ENCODE measurements at places on chromosomes 11 and 22.

DNA sequence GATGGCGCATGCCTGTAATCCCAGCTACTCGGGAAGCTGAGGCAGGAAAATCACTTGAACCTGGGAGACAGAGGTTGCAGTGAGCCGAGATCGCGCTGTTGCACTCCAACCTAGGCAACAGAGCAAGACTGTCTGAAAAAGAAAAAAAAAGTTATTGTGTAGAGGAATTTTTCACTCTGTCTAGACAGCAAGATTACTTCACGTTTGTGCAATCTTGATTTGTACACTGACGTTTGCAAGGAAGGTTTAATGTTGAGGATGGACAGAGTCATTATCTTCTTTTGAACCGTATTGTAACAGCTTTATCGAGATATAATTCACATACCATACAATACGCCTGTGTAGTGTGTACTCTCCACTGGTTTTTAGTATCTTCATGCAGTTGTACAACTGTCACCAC, 3.7 kb downstream of the CTTN start:
- no peak for DNase-seq

GRCh38 chr22:36180038-36180880, 19.7 kb upstream of the APOL3 start:
- peak; percentile 42 for DNase-seq

DNA sequence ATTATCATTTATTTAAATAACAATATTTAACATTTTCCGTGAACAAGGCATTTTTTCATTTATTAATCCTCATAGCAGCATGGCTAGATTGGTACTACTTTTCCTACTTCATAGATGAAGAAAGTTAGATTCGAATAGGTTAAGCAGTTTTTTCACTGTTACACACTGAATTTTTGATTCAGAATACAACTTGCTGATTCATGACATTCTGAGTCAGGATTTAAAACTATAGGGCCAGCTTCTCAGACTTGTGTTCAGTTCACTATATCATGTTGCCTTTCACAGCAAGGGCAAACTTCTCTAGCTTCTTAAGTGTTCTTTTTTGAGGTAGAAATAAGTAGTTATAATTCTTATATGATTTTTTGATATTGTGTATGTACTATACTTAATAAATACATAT, 31.5 kb downstream of the CYP2R1 start:
- DNase-seq, result no peak

- no peak for DNase-seq
These were observed 22.1 kb downstream of the SRPRA start for GRCh38 chr11:126246636-126247035.

DNA sequence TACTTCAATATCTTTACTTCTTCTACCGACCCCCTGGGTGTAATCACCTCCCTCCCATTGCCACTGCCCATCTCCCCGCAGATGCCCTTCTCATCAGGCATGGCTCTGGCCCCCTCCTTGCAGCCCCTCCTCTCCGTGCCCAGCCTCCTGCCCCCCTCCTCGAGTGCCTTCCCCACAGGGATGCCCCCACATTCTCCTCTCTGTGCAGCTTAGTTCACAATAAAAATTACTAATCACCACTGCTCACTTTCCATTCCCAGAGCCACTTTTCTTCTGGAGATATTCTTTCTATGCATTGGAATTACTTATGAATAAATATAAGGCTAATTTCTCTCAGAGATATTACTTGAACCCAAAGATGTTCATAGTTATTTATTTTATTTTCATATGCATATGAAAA, 22.1 kb downstream of the IFITM10 start:
- DNase-seq, result no peak

DNA sequence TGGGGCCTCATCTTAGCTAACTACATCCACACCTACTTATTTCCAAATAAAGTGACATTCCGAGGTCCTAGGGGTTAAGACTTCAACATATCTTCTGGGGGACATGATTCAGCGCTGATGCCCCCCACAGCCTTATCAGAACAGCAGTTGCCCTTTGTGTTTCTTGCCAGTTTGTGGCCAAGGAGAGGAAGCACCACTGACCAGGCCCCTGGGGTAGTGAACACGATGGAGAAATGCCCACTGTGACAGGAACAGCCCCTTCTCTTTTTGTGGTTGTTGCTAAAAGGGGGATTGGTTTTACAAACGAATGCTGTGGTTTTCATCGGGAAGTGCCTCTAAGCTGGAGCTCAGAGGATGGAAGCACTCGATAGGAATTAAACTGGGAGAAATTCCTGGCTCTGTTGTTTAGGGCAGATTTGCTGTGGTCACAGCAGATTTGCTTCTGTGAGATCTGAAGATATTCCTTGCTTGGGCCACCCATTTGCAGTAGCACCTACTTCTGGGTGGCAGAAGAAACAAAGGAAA, 88.8 kb downstream of the ABTB2 start:
- no peak for DNase-seq

DNA sequence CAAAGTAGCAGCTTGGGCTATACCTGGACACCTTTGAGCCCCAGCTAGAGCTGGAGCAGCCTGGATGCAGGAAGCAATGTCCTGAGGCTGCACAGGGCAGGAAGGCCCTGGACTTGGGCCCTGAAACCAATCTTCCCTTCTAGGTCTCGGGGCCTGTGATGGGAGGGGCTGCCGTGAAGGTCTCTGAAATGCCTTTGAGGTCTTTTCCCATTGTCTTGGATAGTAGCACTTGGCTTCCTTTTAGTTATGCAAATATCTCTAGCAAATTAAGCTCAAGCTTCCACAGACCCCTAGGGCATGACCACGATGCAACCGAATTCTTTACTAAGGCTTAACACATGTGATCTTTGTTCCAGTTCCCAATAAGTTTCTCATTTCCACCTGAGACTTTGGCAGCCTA, 40.0 kb downstream of the LINC01488 start:
- no peak for DNase-seq

DNA sequence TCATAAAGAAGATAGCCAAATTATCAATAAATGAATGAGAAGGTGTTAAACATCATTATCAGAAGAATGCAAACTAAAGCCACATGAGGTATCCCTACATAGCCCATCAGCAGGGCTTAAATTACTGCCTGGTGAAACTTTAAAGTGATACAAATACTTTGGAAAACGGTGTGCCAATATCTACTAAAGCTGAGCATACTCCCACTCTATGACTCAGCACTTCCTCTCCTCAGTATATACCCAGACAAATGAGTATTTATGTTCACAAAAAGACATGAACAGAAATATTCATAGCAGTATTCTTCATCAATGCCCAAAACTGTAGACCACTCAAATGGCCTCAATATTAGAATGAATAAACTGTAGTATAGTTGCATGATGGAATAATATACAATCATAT, 284.6 kb upstream of the ZC3H12C start:
- DNase-seq, result no peak

GRCh38 chr11:83241291-83241946, 44.7 kb downstream of the CCDC90B start:
- peak; percentile 69 for DNase-seq

DNA sequence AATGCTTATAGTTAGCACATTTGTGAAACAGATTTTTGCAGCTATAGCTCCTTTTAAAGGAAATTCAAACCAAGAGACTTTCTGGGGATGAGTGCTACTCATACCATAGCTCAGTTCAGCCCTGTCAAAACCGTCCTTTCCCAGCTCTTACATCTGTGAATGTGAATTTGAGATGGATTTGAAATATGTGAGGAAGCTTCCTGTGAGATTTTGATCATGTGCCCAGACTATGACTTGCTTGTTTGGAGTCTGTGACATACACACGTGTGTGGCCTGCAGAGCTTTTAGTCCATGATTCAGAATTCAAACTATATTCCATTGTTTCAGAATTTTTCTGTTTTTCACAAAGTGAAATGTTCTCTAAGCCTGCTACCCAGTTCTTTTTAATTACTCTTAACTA, 4.4 kb upstream of the MMP1 start:
- DNase-seq, result no peak

- DNase-seq, result peak; percentile 19
These were observed 15.4 kb downstream of the FAM181B start for GRCh38 chr11:82718307-82718706.

GRCh38 chr22:22167791-22168189, 76.8 kb upstream of the VPREB1 start:
- DNase-seq, result no peak

- DNase-seq, result no peak
These were observed 7.7 kb downstream of the MUC5AC start for GRCh38 chr11:1165256-1166041.

DNA sequence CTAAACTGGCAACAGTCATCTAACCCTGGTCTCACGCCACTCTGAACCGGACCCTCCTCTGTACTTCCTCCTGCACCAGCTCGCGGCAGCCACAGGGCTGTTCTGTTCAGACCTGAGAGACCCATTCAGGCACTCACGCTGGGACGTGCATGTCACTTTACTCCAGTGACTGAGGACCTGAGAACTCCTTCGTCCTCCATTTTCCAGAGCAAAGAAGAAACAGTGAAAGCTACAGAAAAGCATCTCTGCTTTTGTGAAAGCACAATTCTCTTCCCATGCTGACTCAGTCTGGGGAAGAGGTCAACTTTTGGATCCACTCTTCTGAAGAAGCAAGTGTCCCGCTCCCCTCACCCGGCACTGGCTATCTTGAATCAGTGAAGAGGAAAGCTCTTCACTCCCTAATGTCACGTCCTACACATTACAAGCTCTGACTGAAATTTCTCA, 24.5 kb downstream of the PISD start:
- DNase-seq, result no peak

DNA sequence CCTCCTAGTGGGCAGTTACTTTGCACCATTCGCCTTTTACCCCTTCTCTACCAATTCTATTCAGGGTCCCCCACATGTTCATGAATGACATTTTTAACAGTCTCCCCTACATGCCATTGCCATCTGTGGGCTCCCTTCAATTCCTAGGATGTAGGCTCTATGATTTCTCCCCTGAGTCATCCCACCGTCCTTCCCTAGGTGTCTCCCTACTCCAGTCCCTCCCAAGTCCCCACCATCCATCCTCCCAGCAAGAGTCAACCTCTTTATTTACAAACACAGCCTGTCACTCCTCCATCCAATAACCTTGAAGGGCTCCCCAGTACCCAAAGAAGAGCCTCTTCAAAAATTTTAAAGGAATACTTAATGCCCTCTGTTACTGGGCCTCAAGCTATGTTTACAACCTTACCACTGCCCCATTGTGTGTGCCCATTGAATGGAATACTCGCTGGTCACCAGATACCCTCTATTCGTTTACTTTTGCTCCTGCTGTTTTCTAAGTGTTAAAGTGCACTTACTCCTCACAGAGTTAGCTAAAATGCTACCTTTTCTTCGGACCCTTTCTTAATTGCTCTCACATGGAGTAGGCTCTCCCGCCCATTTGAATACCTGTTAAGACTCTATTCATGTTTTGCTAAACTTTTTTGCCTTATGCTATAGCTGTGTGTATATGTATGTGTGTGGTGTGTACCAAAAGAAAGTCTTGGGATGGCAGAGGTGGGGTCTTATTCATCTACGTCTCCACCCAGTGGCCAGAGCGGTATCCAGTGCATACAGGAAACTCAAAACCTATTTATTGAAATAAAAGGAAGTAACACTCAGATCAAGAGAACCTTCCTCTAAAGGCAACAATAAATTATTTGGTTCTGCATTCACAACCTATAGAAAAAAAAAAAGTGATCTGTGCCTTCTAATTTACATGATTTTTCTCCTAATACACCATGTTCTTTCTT, 235.8 kb upstream of the CCDC90B start:
- no peak for DNase-seq

DNA sequence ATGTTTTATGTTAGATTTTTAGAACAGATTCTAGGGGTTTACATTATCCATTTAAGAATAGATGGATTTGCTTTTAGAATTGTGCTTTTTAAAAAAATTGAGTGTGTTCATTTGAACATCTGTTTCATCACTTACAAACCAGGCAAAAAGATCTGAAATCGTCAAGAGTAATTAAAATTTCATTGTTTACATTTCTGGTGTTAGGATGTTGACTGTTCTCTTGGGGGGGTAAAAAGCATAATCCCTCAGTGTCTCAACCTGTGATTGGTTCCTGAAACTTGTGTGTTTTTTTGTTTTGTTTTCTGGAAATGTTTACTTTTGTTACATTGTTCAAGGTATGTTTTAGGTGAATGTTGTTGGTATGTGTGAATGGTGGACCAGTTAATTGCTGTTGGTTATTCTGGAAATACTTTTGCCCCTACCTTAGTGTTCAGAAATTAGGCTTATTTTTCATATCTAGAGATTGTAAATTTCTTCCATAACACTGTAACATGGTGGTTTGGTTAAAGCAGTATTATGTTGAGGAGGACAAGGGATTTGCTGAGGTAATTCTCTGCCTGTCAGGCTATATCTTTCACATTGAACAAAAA, 4.8 kb downstream of the PCF11 start:
- no peak for DNase-seq

GRCh38 chr11:68342459-68343158, 30.2 kb downstream of the LRP5 start:
- peak; percentile 69 for DNase-seq

DNA sequence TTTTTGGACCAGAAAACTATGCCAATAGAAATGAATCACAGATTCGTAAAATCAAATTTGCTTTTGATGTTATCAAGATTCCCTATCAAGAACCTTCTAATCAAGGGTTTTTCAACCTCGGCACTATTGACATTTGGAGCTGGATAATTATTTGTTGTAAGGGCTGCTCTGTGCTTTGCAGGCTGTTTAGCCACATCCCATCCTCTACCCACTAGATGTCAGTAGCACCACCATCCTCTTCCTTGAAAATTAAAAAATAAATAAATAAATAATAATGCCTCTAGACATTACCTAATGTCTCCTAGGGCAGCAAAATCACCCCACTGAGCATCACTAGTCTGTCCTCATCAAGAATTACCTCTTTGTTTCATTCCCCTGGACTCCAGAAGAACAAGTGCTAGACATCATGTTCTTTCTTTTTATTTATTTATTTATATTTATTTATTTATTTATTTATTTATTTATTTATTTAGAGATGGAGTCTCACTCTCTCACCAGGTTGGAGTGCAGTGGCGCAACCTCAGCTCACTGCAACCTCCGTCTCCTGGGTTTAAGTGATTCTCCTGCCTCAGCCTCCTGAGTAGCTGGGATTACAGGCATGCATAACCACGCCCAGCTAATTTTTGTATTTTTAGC, 744.7 kb downstream of the KCNA4 start:
- peak; percentile 38 for DNase-seq

- DNase-seq, result no peak
These were observed 115.8 kb upstream of the THY1 start for GRCh38 chr11:119538753-119539152.

DNA sequence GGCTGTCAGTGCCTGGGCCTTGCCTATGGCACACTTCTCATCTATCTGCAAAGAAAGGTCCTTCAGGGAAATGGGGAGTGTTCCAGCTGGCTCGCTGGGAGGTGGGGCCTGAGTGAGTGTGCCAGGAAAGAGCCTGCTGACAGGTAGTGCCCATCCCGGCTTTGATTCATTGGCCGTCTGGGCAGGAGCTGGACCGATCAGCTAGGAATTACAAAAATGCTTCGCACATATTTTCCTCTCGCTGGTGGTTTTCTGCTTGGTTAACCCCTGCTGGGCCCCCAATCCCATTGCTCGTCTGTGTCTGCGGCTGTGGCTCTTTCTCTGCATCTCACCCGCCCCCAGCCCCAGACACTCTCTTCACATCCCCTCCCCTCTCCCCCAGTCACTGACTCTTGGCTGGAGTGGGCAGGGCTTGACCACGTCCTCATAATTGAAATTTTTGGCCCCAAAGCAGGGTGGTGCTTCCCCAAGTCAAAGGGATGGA, 10.8 kb downstream of the LIF start:
- DNase-seq, result no peak
